Endothelial cell of umbilical vein (primary cell): ENCODE measurements at places on chromosomes 11 and 22. TPM values are rescaled to one million over a fixed set of nuclear protein-coding genes. Genes with fewer than 3 reads are reported as not detected.

- peak; percentile 40 for DNase-seq
These were observed 52.8 kb upstream of the TENM4 start for GRCh38 chr11:79493555-79494171.

- DNase-seq, result no peak
These were observed 40.6 kb upstream of the LINC01488 start for GRCh38 chr11:69440876-69441275.

- DNase-seq, result no peak
These were observed 67.0 kb downstream of the MIAT start for GRCh38 chr22:26724414-26724813.

The RAB38 gene
- total RNA-seq, result 2.1 and 3.6 TPM in 2 replicates

The OR52J3 gene
- total RNA-seq, result not detected in 2 replicates

The KRTAP5-9 gene
- total RNA-seq, result 0.30 TPM in 1 of 2 replicates, not detected in the other

- no peak for DNase-seq
These were observed 17.6 kb upstream of the MOB2 start for GRCh38 chr11:1504138-1504537.

The CALCA gene
- not detected in 2 replicates for total RNA-seq

GRCh38 chr11:22459048-22459447, 120.9 kb downstream of the SLC17A6 start:
- peak; percentile 83 for DNase-seq

GRCh38 chr11:121929581-121929980, 186.4 kb downstream of the BLID start:
- DNase-seq, result peak; percentile 63

- DNase-seq, result no peak
These were observed 130.1 kb downstream of the TRPC6 start for GRCh38 chr11:101453682-101454081.

DNA sequence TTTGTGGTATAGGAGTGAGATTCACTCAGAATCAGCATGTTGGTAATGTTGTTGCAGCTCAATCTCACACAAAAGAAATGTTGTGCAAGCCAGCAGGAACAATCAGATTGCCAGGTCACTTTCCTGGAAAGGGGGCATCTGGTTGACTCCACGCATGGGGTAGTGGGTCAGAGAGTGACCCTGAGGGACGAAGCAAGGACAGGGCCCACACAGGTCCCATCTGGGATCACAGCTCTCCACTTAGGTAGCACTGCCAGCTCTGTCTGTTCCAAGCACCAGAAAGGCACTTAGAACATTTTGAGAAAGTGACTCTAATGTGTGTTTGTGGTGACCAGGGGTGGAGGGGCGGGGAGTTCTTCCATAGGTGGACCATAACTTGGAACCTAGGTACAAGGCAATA, 109.5 kb downstream of the RASSF10 start:
- no peak for DNase-seq

The METTL15 gene
- total RNA-seq, result 10.9 and 12.1 TPM in 2 replicates

- no peak for DNase-seq
These were observed 204.7 kb downstream of the ST3GAL4 start for GRCh38 chr11:126560221-126560620.

DNA sequence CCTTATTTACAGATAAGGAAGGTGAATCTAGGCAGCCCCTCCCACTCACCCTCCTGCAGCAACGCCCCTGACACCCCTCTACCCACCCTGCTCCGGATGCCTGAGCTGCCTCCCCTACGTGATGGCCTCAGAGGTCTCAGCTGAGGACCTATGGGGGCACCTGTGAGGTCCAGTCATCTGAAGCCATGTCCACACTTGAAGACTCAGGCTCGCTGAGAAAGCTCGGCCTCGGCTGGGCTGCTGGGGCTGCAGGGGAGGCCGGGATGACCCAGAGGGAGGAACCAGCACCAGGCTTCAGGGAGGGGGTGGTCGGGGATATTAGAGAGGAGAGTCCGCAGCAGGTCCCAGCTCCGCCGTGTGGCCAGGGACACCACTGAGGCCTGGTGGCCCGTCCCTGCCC, 92.8 kb downstream of the BRD1 start:
- no peak for DNase-seq

- DNase-seq, result no peak
These were observed 335 bp downstream of the TMEM138 start for GRCh38 chr11:61362542-61362875.

DNA sequence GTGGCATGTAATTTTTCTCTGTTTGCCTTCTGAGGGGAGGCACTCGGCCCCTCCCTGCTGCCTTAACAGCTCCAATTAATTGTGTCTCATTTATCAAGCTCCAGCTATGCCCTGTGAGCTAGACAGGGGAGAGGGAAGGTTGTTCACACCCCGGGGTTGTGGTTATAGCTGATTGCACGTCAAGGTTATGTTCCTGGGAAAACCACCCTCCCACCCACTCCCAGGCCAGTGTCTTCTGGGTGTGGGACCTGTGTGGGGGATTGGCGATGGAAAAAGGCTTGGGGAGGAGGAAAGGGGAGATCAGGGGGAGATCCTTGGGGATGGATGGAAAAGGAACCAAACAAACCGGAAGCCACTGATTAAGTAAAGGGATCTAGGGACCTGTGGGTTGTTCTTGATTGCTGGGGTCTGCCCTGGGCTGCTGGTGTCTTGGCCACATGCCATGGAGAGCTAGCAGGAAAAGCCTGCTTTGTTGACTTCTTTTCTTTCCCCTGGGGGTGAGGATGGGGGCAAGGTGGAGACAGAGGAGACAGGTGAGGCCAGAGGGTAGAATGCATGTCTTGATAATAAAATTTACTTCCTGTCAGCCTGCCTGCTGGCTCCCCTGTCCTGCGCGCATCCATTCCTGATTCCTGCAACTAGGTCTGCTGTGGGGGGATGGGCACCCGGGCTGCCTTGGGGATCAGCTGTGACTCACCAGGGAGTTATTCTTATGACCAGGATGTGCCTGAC, 13.5 kb upstream of the SORL1-AS1 start:
- DNase-seq, result no peak

DNA sequence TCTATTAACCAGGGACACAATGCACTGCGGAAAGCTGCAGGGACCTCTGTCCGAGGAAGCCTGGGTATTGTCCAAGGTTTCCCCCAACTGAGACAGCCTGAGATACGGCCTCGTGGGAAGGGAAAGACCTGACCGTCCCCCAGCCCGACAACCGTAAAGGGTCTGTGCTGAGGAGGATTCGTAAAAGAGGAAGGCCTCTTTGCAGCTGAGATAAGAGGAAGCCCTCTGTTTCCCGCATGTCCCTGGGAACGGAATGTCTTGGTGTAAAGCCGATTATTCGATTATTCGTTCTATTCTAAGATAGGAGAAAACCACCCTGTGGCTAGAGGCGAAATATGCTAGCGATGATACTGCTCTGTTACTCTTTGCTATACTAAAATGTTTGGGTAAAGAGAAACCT, 5.2 kb downstream of the BET1L start:
- no peak for DNase-seq

The KRTAP5-11 gene
- total RNA-seq, result not detected in 2 replicates

DNA sequence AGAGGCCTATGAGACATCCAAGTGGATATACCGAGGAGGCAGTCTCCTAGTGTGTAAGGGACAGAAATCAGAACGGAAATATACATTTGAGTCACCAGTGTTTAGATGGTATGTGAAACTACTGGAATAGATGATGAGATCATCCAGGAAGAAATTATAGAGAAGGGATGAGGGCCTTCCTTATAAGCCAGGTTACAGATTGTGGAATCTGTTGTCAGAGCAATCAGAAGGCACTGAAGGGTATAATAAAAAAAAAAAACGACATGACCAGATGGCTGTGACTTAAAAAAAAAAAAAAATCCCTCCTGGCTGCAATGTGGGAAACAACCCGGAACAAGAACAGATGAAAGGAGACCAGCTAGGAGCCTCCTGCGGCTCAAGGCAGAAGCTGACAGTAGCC, 2.7 kb downstream of the MAJIN start:
- peak; percentile 31 for DNase-seq

DNA sequence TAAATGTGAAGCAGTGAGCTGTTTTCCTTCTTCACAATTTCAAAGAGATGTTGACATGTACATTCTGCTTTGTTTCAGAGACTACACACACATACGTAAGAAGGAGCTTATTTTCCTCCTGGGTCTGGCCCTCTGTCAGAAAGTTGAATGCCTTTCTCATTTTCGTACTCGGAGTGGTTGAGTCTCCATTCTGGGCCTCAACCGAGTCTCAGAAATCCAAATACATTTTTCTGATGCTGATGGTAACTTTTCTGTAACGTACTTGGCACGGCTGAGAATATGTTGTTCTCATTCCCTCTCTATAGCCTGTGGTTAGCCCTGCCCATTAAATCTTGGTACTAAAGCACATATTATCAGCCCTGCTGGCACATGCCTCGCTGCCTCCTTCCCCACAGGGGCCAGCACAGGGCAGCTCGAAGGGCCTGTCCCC, 25.3 kb downstream of the PARVA start:
- DNase-seq, result no peak

DNA sequence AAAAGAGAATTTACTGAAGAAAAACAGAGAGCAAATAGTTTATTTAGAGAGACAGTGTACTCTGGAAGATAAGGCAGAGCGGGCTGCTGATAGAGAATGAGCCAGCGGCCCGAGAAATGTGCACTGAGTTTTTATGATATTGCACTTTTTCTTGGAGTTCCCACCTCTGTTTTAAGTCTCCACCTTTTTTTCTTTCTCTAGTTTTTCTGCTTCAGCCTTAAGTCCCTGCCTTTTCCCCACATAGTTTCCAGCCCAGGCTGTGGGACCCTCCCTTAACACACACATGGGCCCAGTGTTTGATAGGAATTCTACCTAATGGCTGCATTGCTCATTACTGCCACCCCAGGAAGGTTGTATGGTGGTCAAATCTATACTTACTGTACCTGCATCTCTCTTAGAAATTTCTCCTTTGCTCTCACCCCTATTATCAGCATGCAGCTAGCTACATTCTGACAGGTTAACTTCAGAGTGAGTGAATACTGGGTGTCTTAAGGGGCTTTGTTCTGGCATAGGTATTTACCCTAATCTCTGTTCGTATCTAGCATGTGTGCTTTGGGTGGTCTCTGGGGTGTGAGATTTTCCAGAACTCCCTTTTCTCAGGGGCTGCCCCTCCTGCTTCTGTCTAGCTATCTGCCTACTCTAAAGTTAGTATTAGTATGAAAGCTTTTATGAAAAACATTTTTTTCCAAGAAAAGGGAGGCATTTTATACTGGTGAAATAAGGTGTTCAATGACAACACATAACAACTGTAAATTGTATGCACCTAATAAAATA, 127.3 kb upstream of the TOP3B start:
- no peak for DNase-seq

- no peak for DNase-seq
These were observed 100.6 kb downstream of the WNT7B start for GRCh38 chr22:45876136-45877035.
